Stimulated activated CD4-positive, alpha-beta T cell treated with anti-CD3 and anti-CD28 coated beads, Interleukin-1b, Interleukin-23, amount 100 ng/mL, for 24 hours (primary cell): ENCODE measurements at places on chromosomes 12 and 14.

- no peak for DNase-seq
Measured at GRCh38 chr14:95496690-95497259, 19.7 kb downstream of the SYNE3 start.

GRCh38 chr12:40469736-40470135 is 222.5 kb upstream of the CNTN1 start:
- DNase-seq: no peak

DNA sequence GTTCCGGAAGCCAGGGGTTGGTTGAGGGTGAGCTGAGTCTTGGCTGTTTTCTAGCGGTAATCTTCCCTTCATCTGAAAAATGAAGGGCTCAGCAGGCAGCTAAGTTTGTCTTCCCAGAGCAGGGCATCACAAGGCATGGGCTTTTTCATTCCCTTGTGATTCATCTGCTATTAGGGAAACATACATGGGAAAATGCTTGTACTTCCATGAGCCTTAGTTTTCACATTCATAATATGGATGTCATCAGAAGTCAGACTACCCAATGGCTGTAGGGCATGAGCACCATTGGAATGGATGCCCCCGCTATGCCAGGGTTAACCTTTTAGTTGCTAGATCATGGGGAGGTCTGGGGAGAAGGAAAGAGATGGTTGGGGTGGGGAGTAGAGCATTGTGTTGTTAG is 18.7 kb downstream of the HELB start:
- DNase-seq: no peak

DNA sequence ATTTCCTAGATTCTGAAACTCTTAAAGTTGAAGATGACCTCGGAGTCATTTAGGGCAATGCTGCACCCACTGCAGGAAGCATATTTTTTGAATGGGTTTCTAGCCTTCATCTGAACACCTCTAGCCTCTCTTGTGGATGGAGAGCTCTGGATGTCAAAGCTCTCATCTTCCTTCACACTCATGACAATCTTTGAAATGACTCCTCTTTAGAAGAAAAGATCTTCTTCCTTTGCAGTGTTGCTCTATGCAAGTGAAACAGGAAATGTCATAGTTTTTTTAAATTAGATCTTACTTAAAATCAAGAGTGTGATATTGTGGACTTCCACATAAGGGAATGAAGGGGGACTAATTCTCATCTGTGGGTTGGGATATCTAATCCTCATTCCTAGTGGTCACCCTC is 86.3 kb upstream of the GRIP1 start:
- DNase-seq: no peak

GRCh38 chr12:85621041-85621440 is 215.2 kb downstream of the RASSF9 start:
- no peak for DNase-seq

DNA sequence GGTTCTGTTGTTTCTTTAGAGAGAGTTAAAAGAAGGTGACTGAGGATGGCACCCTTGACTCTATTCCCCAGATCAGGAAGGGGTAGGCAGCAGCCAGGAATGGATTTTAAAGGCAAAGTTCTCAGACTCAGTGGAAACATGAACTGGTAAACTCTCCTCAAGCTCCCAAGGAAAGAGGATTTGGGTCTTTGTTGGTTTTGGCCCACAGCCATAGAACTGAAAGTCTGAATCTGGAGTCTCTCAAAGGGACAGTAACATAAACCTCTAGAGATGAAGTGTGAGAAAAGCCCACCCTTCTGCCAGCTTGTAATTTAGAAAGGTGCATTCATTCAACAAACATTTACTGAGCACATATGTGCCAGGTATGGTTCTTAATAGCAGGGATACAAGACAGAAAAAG is 28.6 kb upstream of the BLTP3B start:
- DNase-seq: no peak

DNA sequence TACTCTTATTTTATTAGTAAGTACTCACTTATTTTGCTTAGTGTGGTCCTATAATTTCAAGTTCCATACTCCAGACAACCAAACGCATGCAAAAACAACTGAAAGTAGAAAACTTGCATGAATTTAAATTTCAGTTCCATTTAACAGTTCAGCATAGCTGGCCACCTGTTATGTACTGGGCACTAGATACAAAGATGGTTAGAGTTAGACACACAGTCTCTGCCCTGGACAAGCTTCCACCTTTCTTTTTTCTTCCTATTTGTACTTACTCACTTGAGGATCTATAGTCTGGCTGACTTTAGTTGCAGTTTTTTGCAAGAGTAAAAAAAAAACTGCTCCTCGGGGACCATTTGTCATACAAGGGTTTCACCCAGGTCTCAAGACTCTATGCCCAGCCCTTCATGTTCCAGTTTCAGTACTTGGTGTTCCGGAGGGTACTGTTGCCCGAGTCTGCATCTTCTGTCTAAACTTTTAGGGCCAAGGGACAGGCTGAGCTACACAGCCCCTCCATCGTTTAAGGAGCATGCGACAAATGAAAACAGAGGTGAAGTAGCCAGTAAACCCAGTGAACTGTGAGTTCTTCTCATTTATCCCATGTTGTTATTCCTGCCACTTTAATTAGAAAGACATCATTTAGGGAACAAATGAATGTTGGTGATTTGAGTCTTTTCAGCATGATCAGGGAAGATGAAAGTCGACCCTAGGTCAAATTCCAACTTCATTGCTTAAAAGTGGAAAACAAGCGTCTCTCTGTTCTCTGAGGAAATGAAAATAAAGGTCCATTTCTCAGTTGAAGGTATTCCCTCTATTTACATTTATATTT is 22.3 kb downstream of the RPGRIP1 start:
- no peak for DNase-seq
